Mesothelial cell of epicardium (in vitro differentiated cells): ENCODE measurements at places on chromosomes 5 and 9. TPM values are rescaled to one million over a fixed set of nuclear protein-coding genes. Genes with fewer than 3 reads are reported as not detected.
A peak's percentile ranks its signal among the peaks of the same experiment; 100 is the strongest.

The SPATA31E1 gene
- 0.09 TPM in 1 of 3 replicates, not detected in the others for total RNA-seq

The OGN gene
- total RNA-seq: 2.2 to 3.1 TPM (median 2.6 TPM) in 3 replicates

The LURAP1L gene
- 31.2 to 33.9 TPM (median 32.7 TPM) in 3 replicates for total RNA-seq

The ARID3C gene
- 0.42 to 0.80 TPM in 2 of 3 replicates, not detected in the other for total RNA-seq

The ASPN gene
- total RNA-seq: 0.63 to 0.86 TPM (median 0.63 TPM) in 3 replicates

The INSL6 gene
- not detected in 3 replicates for total RNA-seq

The TPPP gene
- 0.16 to 0.24 TPM (median 0.18 TPM) in 3 replicates for total RNA-seq

The TSSK1B gene
- total RNA-seq: 0.38 to 0.78 TPM (median 0.60 TPM) in 3 replicates

The FGF18 gene
- total RNA-seq: 10.2 to 11.7 TPM (median 11.3 TPM) in 3 replicates

The EGR1 gene
- total RNA-seq: 701 to 737 TPM (median 733 TPM) in 3 replicates

The OR1J2 gene
- total RNA-seq: not detected in 3 replicates

The PDCD1LG2 gene
- total RNA-seq: not detected in 3 replicates

The LARP1 gene
- 245 to 249 TPM (median 245 TPM) in 3 replicates for total RNA-seq

The SLC36A3 gene
- total RNA-seq: not detected in 3 replicates

GRCh38 chr9:113738893-113739604 lies 137.1 kb upstream of the ZNF618 start:
- peaks cover 15% of the 10 kb centered on the region for H3K4me1 ChIP-seq
- H3K4me3 ChIP-seq: no peak overlapping the region
- H3K27me3 ChIP-seq: peaks cover 8% of the 10 kb centered on the region
- DNase-seq: no peak
- H3K36me3 ChIP-seq: no peaks in the 10 kb centered on the region
- no peak overlapping the region for H3K27ac ChIP-seq

DNA sequence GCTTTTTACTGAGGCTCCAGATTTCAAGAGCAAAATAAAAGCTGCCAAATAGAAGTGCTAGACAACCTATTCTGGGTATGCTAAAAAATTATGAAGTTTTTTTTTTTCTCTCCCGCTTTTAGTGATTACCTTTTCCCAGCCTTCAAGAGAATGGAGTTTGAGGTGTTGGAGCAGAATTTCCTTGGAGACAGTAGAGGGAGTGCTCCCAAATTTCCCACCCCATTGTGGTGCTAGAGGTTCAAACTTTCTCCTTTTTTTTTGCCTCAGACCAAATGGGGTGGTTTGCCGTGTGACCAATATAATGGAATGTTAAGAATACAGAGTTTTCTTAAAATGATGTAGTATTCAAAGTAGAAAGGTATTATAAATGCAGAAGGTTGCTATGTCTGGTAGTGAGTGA lies 244.2 kb upstream of the RIOK2 start:
- no peaks in the 10 kb centered on the region for H3K4me1 ChIP-seq
- H3K4me3 ChIP-seq: no peak overlapping the region
- H3K36me3 ChIP-seq: no peaks in the 10 kb centered on the region
- DNase-seq: no peak
- peaks cover 5% of the 10 kb centered on the region for H3K27me3 ChIP-seq

GRCh38 chr5:132746954-132747615 lies at the start of gene CCNI2:
Gene CCNI2, plus strand, starts transcription at chr5:132747426. Its CDS starts 70 bp downstream, at chr5:132747496.
- H3K27ac ChIP-seq: no peak within 1 kb of the TSS
- H3K4me1 ChIP-seq: no peaks in the 10 kb centered on the region
- H3K4me3 ChIP-seq: peak within 1 kb of the TSS; percentile 57
- DNase-seq: no peak

DNA sequence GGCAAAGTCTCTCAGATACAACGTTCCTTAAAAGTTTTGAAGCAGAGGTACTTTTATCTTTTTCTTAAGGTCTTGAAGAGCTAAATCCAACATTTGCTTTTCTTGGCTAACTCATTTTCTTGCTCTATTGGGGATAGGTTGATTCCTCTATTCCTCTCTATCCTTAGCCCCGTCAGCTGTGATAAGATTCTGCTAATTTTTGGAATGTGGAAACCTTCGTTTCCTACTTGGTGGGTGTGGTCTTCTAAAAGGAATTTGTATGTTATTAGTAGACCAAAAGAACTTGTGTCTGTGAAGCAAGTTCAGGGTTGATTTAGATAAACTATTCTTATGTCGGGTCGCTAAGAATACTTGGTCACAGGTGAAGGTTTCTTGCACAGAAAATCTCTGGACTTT lies 308.6 kb downstream of the ADAMTS6 start:
- no peaks in the 10 kb centered on the region for H3K27me3 ChIP-seq

DNA sequence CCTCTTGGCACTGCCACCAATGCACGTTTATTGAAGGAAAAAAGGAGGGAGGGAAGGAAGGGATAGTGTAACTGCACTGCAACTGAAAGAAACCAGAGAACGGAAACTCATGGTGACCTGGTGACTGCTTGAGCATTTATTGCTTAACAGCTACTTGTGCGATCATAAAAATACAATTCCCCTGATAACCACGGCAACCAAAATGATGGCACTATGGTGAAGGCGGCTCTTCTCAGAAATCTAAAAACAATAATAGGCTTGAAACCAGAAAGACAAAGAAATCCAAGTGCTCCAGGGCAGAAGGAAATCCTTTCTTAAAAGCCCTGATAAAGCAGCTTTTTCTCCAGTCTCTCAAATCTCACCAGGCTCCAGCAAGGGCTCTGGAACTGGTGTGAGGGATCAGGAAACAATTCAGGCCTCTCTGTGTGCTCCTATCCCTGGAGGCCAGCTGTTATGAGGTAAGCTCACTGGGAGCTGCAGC lies 1.9 kb downstream of the FBXO10 start:
- H3K4me1 ChIP-seq: peaks cover 31% of the 10 kb centered on the region
- no peaks in the 10 kb centered on the region for H3K27me3 ChIP-seq
- H3K36me3 ChIP-seq: no peaks in the 10 kb centered on the region
- peak overlapping the region; percentile 45 for H3K4me3 ChIP-seq
- H3K27ac ChIP-seq: peak overlapping the region; percentile 89
- no peak for DNase-seq

- H3K27me3 ChIP-seq: no peaks in the 10 kb centered on the region
- no peak overlapping the region for H3K27ac ChIP-seq
- DNase-seq: no peak
- H3K4me1 ChIP-seq: peaks cover 9% of the 10 kb centered on the region
These were observed 12.9 kb downstream of the PLPP1 start for GRCh38 chr5:55521881-55522280.

DNA sequence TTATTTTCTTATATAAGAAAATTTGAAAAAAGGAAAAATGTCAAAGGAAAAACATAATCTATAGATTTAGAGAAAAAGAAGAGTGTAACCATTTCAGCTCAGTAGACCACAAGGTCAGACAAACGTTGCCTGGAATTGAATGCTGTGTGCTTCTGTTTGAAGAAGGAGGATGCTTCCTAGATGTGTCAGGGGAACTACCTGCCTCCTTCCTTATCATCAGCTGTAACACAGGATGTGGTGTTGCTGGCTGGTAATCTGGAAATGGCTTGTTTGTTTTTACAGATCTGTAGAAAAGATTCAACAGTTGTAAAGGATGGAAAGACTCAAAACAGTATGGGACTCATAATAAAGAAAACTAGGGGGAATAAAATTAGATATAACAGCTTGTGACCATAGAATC lies 160.7 kb upstream of the MEF2C start:
- peaks cover 17% of the 10 kb centered on the region for H3K4me1 ChIP-seq
- no peak for DNase-seq
- no peaks in the 10 kb centered on the region for H3K27me3 ChIP-seq
- no peak overlapping the region for H3K27ac ChIP-seq
- H3K4me3 ChIP-seq: no peak overlapping the region
- no peaks in the 10 kb centered on the region for H3K36me3 ChIP-seq

DNA sequence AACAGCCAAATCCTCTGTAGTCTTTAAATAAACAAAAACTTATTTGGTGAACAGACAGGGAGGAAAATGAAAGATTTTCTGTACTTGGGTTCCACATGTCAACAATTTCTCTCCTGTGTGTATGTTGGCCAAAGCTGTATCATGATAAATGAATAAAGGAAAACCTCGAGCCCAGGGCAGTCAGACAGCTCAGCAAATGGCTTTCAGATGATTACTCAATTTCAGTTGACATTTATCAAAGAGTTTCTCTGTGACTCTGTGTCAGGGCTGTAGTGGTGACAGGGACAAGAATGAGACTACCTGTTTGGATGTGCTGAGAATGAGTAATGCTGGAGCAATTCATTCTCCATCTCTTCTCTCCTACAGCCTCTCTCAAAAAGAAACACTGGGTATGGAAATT lies 45.7 kb upstream of the PTGS1 start:
- no peak overlapping the region for H3K4me3 ChIP-seq
- peaks cover 21% of the 10 kb centered on the region for H3K36me3 ChIP-seq
- no peak for DNase-seq
- no peaks in the 10 kb centered on the region for H3K27me3 ChIP-seq

- peaks cover 3% of the 10 kb centered on the region for H3K27me3 ChIP-seq
- H3K36me3 ChIP-seq: no peaks in the 10 kb centered on the region
- H3K4me3 ChIP-seq: no peak overlapping the region
- no peak overlapping the region for H3K27ac ChIP-seq
These were observed 567.2 kb downstream of the SLCO4C1 start for GRCh38 chr5:101728933-101729332.

DNA sequence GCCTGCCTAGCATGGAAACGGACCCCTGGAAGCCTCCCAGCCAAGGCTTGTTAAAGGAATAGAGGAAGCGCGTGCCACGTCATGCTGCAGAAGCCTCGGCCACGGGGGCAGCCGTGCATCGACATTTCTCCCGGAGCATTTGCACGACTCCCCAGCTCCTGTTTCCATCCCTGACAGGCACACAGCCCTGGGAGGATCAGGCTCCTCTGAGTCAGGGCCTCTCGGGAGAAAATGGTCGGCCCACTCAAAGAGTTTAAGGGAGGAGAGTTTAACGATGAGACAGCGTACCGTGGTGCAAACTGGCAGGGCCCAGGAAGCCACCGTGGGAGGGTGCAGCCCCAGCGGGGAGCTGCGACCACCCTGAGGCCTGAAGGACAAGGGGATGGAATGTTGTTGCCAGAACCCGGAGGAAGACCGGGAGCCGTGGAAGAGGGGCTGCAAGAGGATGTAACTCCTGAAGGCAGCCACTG lies 213.6 kb downstream of the PAX5 start:
- H3K27ac ChIP-seq: peak overlapping the region; percentile 48
- DNase-seq: no peak
- H3K27me3 ChIP-seq: peaks cover 94% of the 10 kb centered on the region
- H3K4me1 ChIP-seq: peaks cover 25% of the 10 kb centered on the region

- peaks cover 26% of the 10 kb centered on the region for H3K4me1 ChIP-seq
- peaks cover 21% of the 10 kb centered on the region for H3K36me3 ChIP-seq
- no peaks in the 10 kb centered on the region for H3K27me3 ChIP-seq
These were observed 77.4 kb upstream of the ANXA1 start for GRCh38 chr9:73074176-73074708.

DNA sequence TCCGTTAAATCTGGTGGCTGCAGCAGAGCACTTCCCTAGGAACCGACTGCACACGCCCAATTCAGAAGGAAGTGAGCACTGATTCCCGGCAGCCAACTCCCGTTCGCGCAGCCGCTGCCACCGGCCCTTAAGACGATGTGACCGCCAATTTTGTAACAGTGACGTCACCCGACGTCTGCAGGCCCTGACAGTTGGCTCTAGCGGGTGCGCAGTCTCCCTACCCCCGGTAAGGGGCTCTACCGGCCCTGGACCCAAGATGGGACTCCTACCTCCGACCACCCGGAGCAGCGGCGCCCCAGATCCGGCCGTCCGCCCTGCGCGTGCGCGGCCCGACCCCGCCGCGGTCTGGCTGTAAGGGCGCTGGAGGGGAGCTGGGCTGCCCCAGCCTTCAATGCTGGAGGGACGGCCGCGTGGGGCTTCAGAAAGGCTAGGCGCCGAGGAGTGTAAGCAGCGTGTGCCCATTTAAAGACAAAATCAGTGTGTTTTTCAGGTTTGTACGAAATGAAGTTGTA lies 19.1 kb downstream of the DNAJA1 start:
- DNase-seq: peak; percentile 56
- no peaks in the 10 kb centered on the region for H3K27me3 ChIP-seq
- peaks cover 14% of the 10 kb centered on the region for H3K36me3 ChIP-seq

- peaks cover 20% of the 10 kb centered on the region for H3K27me3 ChIP-seq
- no peak overlapping the region for H3K27ac ChIP-seq
- peaks cover 11% of the 10 kb centered on the region for H3K4me1 ChIP-seq
- no peak overlapping the region for H3K4me3 ChIP-seq
- DNase-seq: no peak
These were observed 68.8 kb upstream of the GRIA1 start for GRCh38 chr5:153421676-153422075.

DNA sequence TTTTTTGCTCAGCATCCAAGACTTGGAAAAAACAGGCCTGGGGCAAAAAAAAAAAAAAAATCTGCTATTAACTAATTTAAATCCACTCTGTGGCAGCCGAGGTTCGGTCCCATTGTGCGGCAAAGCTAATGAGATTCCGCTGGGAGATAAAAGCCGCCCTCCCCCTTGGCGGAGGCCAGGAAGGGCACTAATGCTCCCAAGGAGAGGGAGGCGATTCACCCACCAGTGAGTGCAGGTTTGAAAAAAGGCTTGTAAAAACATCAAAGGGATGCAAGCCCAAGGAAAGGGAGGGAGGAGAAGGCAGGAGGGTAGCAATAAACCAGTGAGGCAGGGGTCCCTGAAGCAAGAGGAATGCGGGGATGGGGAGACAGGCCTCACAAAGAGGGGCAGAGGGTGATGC lies 129.5 kb upstream of the RAPGEF1 start:
- H3K27me3 ChIP-seq: no peaks in the 10 kb centered on the region
- no peak overlapping the region for H3K4me3 ChIP-seq
- no peak for DNase-seq
- H3K27ac ChIP-seq: peak overlapping the region; percentile 1
- H3K4me1 ChIP-seq: peaks cover 14% of the 10 kb centered on the region
- H3K36me3 ChIP-seq: peaks cover 2% of the 10 kb centered on the region

DNA sequence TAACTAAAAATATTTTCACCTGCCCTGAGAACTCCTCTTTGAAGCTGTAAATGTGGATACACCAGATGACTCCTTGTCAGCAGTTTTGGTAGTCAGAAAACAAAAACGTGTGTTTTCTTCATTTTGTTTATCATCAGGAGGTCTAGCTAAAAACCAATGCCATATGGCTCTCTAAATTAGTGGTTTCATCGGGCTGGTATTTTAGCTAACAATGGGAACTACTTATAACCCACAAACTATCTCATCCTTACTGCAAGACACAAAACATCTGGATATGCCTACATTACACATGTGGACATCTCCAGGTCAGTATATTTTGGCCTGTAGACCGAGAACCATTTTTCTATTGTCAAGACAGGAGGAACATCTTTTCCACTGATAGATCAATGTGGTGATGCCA lies 56.2 kb downstream of the GAS1 start:
- no peak for DNase-seq
- no peaks in the 10 kb centered on the region for H3K36me3 ChIP-seq
- no peak overlapping the region for H3K27ac ChIP-seq
- H3K4me3 ChIP-seq: no peak overlapping the region

GRCh38 chr5:87916320-87916719 lies 352.3 kb downstream of the TMEM161B start:
- H3K4me1 ChIP-seq: no peaks in the 10 kb centered on the region
- no peak for DNase-seq
- H3K27ac ChIP-seq: no peak overlapping the region
- H3K36me3 ChIP-seq: no peaks in the 10 kb centered on the region

GRCh38 chr5:93503598-93504067 lies 77.4 kb downstream of the NR2F1-AS1 start:
- peaks cover 9% of the 10 kb centered on the region for H3K36me3 ChIP-seq
- H3K4me3 ChIP-seq: no peak overlapping the region
- DNase-seq: no peak
- no peak overlapping the region for H3K27ac ChIP-seq
- no peaks in the 10 kb centered on the region for H3K4me1 ChIP-seq
